Large intestine (tissue), 12 donors: ENCODE measurements at places on chromosomes 1 and 21. TPM values are rescaled to one million over a fixed set of nuclear protein-coding genes. Genes with fewer than 3 reads are reported as not detected.

The RNF19B gene
- 31.3 TPM for polyA plus RNA-seq

DNA sequence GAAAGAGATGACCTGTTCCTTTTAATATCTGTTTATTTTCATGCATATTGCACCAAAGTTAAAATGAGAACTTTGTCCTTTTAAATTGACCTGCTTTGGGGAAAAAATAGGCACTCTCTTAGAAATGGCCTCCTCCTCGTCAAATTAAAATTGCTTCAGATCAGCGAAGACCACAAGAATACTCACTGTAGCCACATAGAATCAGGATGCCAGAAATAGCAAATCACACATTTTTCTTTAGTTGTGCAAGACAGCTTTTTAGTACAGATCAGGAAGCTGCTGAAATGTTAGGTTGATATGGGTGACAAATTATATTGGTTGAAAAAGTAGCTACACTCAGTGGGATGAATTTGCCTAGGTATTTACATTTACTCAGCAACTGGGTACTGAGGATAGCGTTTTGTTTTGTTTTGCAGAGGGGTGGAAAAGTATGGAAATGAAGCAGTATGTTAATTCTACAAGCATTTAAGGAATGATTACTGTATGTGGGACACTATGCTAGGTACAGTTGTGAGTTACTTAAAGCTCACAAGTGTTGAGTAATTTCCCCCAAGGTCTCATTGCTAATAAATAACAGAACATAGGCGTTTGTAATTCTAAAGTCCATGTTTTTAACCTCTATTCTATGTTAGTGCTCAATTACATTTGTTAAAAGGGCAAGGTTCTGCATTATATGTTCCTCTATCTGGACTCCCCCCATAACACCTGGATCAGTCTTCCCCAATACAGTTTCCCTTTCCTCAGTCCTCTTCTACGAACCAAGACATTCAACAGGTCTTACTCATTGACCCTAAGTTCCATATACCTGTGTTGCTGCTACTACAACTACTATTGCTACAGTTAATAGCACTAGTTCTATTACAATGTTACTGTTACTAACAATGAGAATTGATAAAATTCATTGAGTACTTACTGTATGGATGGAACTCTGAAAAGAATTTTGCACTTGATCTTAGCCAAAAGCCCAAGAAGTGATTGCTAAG, 99.4 kb upstream of the S1PR1 start:
- H3K4me1 ChIP-seq: peaks cover 26% of the 10 kb centered on the region
- H3K27ac ChIP-seq: peak overlapping the region; percentile 46
- no peaks in the 10 kb centered on the region for H3K27me3 ChIP-seq
- no peaks in the 10 kb centered on the region for H3K36me3 ChIP-seq

- DNase-seq: no peak
- no peak overlapping the region for H3K27ac ChIP-seq
- no peaks in the 10 kb centered on the region for H3K27me3 ChIP-seq
- H3K36me3 ChIP-seq: no peaks in the 10 kb centered on the region
Observed at GRCh38 chr1:99474350-99474893, 171.5 kb upstream of the PALMD start.

DNA sequence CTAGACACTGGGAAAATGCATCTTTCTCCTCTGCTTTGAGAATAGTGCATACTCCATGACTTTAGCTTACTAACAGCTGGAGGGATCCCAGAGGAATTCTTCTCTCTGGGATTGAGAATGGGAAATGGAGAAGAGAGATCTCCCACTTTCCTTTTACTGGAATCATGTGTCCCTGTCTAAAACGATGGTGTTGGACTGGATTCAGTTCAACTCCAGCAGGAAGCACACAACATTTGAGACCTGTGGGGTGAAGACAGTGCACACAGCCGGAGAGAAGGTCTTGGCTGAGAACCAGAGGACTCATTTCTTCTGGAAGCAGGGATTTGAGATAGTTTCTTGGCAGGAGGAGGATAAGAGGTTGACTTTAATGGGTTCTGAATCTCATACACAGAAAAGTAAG, 58.7 kb downstream of the TRABD2B start:
- DNase-seq: no peak
- H3K36me3 ChIP-seq: no peaks in the 10 kb centered on the region
- H3K4me1 ChIP-seq: peaks cover 49% of the 10 kb centered on the region
- H3K27me3 ChIP-seq: no peaks in the 10 kb centered on the region
- no peak overlapping the region for H3K27ac ChIP-seq

The TMEM125 gene
- polyA plus RNA-seq: 29.7 TPM

The SPAG17 gene
- 1.4 TPM for polyA plus RNA-seq

- H3K27me3 ChIP-seq: no peaks in the 10 kb centered on the region
- peak within 1 kb of the TSS; percentile 94 for H3K27ac ChIP-seq
- peaks cover 8% of the 10 kb centered on the region for H3K4me1 ChIP-seq
- H3K4me3 ChIP-seq: peak within 1 kb of the TSS; percentile 87
- DNase-seq: no peak
- peaks cover 8% of the 10 kb centered on the region for H3K36me3 ChIP-seq
Observed at GRCh38 chr1:65420590-65421350, at the start of the genes LEPR and LEPROT. Gene LEPR, plus strand, starts transcription at chr1:65420668. Its CDS starts 144,898 bp downstream, at chr1:65565566. Gene LEPROT, plus strand, starts transcription at chr1:65420668. Its CDS starts 57 bp downstream, at chr1:65420725.

- no peak overlapping the region for H3K27ac ChIP-seq
- no peaks in the 10 kb centered on the region for H3K27me3 ChIP-seq
- DNase-seq: no peak
- H3K36me3 ChIP-seq: peaks cover 28% of the 10 kb centered on the region
- H3K4me3 ChIP-seq: no peak overlapping the region
Observed at GRCh38 chr21:31675960-31676359, 16.5 kb downstream of the SOD1 start.

DNA sequence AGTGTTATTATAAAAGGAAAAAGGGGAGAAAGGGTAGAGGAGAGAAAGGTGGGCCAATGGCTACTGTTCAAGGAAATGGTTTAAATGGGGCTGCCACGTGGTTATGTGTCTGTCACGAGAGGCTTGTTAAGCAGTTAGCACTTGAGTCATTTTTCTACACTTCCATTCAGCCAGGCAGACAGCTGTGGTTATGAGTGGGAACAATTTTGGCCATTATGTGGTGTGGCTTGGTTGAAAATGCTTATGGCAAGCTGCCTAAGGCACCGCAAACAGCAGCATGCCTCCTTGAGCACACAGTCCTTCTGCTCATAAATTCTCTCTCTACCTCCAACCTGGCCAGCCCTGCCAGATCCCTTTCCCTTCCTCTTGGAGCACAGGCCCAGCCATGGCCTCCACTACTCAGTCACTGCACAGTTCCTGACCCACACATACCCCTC, 3.2 kb upstream of the SRM start:
- H3K27ac ChIP-seq: no peak overlapping the region
- H3K36me3 ChIP-seq: peaks cover 32% of the 10 kb centered on the region
- peaks cover 8% of the 10 kb centered on the region for H3K4me1 ChIP-seq
- H3K27me3 ChIP-seq: no peaks in the 10 kb centered on the region
- no peak for DNase-seq

- no peak overlapping the region for H3K4me3 ChIP-seq
- H3K27me3 ChIP-seq: peaks cover 6% of the 10 kb centered on the region
- H3K27ac ChIP-seq: no peak overlapping the region
- no peaks in the 10 kb centered on the region for H3K36me3 ChIP-seq
Observed at GRCh38 chr21:31161157-31161556, 122.9 kb upstream of the KRTAP19-8 start.

The AIM2 gene
- polyA plus RNA-seq: 0.93 TPM

The KRTAP7-1 gene
- polyA plus RNA-seq: not detected

DNA sequence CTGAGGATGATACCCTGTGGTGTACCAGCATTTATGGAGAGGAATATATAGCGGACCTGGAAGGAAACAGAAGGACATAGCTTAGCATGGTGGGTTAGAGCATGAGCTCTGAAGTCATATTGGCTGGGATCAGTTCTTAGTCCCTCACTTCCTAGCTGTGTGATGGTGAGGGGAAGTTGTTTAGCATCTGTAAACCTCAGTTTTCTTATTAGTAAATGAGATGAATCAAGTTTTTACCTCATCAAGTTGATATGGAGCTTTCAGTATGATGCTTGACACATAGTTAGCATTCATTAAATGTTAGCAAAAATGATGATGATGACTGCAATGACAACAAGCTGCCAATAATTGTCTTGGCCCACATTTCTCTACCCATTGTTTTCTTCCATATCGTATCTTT, 84.8 kb downstream of the NEK7 start:
- no peak overlapping the region for H3K27ac ChIP-seq
- no peak for DNase-seq
- no peaks in the 10 kb centered on the region for H3K4me1 ChIP-seq
- H3K36me3 ChIP-seq: peaks cover under 1% of the 10 kb centered on the region
- H3K27me3 ChIP-seq: no peaks in the 10 kb centered on the region

GRCh38 chr1:21638531-21639341, 30.4 kb downstream of the RAP1GAP start:
- no peak overlapping the region for H3K27ac ChIP-seq
- peak; percentile 68 for DNase-seq
- no peaks in the 10 kb centered on the region for H3K27me3 ChIP-seq
- peaks cover 13% of the 10 kb centered on the region for H3K4me1 ChIP-seq
- H3K4me3 ChIP-seq: no peak overlapping the region

- H3K4me1 ChIP-seq: no peaks in the 10 kb centered on the region
- no peaks in the 10 kb centered on the region for H3K36me3 ChIP-seq
- H3K27ac ChIP-seq: no peak overlapping the region
- no peak overlapping the region for H3K4me3 ChIP-seq
- no peak for DNase-seq
Observed at GRCh38 chr1:53576866-53577760, 117.9 kb downstream of the DMRTB1 start.

- no peaks in the 10 kb centered on the region for H3K4me1 ChIP-seq
- no peak overlapping the region for H3K4me3 ChIP-seq
- DNase-seq: no peak
- no peaks in the 10 kb centered on the region for H3K36me3 ChIP-seq
- no peak overlapping the region for H3K27ac ChIP-seq
Observed at GRCh38 chr21:15908187-15908586, 178.4 kb downstream of the USP25 start.

The SETSIP gene
- 0.18 TPM for polyA plus RNA-seq

The SPRR3 gene
- not detected for polyA plus RNA-seq

DNA sequence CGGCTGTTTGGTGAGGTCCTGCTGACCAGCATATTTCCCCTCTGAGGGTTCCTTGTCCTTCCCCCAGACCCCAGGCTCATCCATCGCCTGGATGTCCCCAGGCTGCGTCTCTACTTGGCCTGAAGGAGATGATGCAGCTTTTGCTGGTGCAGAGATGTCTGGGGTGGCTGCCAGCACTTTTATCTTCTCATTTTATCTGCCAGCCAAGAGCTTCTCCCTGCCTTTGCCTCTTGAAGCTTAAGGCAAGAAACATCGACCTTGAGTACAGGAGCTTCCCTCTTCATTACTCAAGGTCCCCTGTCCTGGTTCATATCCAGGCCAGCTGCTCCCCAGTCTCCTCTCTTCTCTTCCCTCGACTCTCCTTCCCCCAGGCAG, 9.2 kb upstream of the H6PD start:
- DNase-seq: no peak
- H3K4me1 ChIP-seq: no peaks in the 10 kb centered on the region
- H3K27me3 ChIP-seq: no peaks in the 10 kb centered on the region
- no peak overlapping the region for H3K27ac ChIP-seq

DNA sequence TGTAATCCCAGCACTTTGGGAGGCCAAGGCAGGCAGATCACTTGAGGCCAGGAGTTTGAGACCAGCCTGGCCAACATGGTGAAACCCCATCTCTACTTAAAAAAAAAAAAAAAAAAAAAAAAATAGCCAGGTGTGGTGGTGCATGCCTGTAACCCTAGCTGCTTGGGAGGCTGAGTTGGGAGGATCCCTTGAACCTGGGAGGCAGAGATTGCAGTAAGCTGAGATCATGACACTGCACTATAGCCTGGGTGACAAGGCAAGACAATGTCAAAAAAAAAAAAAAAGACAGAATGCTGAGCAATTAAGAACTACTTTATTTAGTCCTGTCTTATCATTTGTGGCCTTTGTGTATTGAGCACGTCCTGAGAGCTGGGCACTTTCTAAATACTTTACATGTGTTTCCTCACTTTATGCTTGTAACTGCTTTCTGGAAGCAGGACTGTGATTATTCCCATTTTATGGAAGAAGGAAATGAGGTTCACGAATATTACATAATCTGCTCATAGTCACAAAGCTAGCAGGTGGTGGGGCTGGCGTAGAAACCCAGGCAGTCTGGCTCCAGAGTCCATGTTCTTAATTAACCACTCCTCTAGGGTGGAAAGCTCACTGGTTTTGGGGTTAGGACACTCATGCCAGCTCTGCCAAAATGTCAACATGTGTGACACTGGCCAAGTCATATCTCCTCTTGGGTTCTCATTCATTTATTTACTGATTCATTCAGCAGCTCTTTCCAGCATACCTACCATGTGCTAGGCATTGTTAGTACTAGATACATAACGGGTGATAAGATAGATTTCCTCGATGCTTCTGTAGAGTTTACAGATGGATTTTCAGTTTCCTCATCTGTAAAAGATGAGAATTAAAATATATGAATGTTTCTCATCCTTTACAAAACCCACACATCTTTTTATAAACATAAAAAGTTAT, 57.7 kb downstream of the DDR2 start:
- H3K36me3 ChIP-seq: no peaks in the 10 kb centered on the region
- no peak for DNase-seq
- no peak overlapping the region for H3K27ac ChIP-seq
- no peak overlapping the region for H3K4me3 ChIP-seq
- no peaks in the 10 kb centered on the region for H3K27me3 ChIP-seq
- no peaks in the 10 kb centered on the region for H3K4me1 ChIP-seq

- H3K27me3 ChIP-seq: no peaks in the 10 kb centered on the region
- H3K4me1 ChIP-seq: no peaks in the 10 kb centered on the region
- no peak for DNase-seq
Observed at GRCh38 chr1:118077331-118078045, 107.5 kb downstream of the SPAG17 start.

DNA sequence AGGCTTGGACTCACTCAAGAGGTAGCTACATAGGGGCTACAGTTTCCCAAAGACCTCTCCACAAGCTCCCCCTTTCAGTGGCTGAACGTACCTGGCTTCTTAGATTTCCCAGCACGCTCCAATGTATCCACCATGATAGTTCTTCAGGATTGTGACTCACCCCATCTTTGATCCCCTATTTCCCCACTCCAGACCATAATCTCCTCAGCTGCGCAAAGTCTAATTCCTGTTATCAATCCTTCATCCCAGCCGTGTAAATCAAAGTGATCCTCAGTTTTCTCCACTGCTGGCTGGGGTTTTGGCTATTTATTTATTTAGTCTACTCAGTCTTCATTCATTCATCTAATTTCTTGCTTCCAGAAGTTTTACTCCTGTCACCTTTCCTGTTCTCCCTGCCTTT, 13.1 kb upstream of the CTPS1 start:
- no peak overlapping the region for H3K4me3 ChIP-seq
- no peaks in the 10 kb centered on the region for H3K36me3 ChIP-seq
- H3K4me1 ChIP-seq: no peaks in the 10 kb centered on the region
- no peak for DNase-seq

DNA sequence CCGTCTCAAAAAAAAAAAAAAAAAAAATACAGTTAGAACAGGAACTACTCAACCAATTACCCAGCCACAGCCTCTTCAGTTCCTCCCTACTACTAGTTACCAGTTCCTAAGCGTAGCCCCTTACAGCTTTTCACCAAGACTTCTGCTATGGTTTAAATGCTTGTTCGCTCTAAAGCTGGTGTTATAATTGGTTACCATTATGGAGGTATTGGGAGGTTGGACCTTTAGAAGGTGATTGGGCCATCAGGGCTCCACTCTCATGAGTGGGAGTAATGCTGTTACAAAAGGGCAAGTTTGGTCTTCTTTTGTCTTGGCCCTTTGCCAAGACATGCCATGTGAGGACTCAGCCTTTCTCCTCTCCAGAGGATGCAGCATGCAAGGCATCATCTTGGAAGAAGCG, 3.0 kb upstream of the SMPDL3B start:
- no peak overlapping the region for H3K27ac ChIP-seq
- no peak overlapping the region for H3K4me3 ChIP-seq
- H3K4me1 ChIP-seq: peaks cover 8% of the 10 kb centered on the region
- H3K36me3 ChIP-seq: no peaks in the 10 kb centered on the region

The OR2T35 gene
- not detected for polyA plus RNA-seq
